ENCODE measurements at places on chromosomes 13 and 19.

DNA sequence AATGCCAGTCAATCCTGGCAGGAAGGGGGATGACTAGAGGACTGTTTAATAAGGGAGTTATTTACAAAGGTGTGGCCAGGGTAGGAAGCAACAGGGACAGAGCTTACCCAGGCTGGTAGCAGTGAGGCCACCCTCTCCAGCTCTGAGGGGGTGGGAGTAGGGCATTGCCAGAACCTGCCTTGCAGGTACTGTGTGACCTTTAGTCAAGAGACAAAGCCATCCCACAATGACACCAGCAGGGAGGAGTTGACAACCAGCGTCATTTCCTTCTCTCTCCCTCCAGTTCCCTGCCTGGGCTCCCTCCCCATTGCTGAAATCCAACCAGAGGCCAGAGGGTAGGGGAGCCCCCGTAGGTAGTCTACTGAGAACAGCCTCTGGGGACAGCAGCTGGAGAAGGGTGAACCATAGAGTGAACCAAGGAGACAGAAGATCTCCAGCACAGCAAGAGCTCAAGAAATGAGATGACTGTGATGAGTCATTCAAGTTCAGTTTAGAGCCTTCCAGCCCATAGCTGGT, 33.3 kb upstream of the SPATA13 start:
- DNase-seq = no peak

DNA sequence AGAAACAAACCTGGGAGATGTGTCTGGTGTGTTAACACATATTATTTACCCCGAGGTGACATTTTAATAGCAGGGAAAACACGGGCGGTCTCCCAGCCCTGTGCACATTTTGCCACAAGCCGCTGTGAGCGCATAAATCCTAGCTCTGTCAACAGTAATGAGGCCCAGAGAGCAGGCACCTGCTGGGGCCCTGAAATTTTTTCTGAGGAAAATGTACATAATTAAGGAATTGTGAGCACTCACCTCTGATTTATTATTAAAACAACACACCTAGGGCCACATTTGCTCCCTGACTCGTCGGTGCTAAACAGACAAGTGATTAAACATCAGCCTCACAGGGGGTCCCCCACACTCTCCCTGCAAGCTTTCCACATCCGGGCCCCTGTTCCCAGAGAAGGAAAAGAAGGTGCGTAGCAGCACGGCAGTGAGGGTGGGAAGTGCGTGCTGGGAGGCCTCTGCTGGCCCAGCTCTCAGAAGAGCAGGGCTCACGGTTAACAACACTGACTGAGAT, 616.3 kb downstream of the UQCRFS1 start:
- no peak for DNase-seq

- DNase-seq = no peak
Observed at GRCh38 chr19:17616686-17616960, 61.2 kb downstream of the COLGALT1 start.

DNA sequence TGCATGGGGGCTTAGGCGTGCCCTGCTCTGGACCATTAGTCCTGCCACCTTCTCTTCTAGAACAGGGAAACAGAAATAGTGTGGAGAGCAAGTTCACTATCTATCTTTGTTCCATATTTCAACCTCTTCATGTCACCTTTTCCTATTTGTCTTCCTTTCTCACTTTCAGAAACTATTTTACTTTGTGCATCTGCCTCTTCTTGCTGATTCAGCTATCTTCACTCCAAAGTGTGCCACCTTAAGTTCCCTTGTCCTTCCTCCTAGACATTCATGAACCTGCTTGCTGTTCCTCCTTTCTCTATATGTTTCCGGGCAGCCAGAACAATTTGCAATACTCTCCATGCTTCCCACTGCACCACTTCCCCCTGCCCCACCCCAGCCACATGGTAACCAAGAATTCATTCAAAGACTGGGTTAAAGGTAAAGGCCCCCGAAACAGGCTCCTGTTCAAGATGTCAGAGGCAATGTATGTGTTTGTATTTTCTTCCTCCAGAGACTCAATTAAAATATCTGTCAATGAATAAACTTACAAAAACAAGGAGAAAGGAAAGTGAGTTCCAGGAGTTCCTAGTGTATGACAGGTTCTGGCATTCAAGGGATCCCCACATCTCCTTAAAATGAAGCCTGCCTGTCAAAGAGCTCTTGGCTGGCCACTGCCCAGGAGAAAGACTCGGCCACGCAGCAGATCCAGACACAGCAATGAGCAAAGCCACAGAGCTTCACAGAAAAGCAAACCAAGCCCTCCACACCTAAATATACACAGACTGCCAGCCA, 268.1 kb downstream of the DNAJC15 start:
- DNase-seq = no peak

GRCh38 chr13:101880581-101880980, 428.1 kb downstream of the ITGBL1 start:
- no peak for DNase-seq

DNA sequence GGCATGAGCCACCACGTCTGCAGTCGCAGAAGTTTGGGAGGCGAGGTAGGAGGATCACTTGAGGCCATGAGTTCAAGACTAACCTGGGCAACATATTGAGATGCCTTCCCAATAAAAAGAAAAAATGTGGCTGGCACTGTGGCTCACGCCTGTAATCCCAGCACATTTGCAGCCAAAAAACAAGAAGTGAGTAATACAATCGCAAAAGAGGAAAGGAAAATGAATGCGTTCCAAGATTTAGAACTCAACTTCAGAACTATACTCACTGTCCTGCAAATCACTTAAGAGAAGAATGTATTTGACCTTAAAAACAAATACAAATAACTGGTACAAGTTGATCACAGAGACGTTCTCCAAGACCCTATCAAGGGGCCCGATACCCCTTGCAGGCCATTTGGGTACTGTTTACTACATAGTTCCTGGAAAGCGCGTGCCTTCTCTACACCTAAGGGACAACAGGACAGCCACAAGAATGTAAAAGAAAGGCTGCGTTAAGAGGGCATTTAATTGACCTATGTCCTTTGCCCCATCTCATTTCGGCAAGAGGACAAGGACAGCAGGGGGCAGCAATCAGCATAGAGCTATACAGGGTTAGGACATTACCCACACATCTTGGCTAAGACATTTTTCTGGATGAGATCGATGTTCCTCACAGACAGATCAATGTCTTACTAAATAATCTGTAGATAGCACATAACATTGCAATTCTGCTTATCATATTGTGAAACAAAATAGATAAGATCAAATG, 41.3 kb downstream of the FLT3 start:
- peak; percentile 29 for DNase-seq

GRCh38 chr19:19181488-19181998, 10.4 kb downstream of the BORCS8 start:
- DNase-seq = no peak

DNA sequence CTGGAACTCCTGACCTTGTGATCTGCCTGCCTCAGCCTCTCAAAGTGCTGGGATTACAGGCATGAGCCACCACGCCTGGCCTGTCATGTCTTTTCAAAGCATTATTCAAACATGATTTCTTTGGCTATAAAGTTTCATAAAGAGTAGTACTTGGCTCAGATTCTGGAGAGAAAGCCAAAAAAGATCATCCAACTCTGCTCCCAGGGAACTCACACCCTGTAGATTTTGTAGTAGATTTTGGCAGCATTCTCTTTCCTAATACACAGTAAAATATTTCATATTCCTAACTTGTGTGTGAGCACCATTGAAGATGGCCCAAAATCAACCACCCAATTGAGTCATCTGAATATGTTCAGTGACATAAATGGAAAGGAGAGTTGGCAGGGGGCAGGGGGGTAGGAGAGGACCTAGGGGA, 48.4 kb downstream of the CAB39L start:
- DNase-seq = no peak

GRCh38 chr13:44455769-44456168, 82.1 kb downstream of the SERP2 start:
- no peak for DNase-seq

DNA sequence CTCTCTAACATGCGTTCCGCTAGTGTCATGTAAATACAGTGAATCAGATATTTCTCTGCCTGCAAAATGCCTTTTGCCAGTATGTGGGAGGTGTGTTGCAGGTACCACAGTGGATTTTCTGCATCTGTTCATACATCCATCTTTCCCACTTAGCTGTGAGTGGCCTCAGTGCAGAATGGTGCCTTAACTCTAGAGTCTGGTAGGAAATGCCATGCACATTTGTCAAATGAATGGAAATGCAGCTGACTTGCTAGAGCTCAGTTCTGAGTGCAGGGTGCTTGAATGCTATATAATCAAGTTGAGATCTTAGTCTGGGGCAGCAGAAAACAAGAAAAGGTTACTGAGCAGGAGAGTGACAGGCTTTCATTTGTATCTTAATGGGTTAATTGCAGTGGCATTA, 68.2 kb downstream of the LRCH1 start:
- no peak for DNase-seq

DNA sequence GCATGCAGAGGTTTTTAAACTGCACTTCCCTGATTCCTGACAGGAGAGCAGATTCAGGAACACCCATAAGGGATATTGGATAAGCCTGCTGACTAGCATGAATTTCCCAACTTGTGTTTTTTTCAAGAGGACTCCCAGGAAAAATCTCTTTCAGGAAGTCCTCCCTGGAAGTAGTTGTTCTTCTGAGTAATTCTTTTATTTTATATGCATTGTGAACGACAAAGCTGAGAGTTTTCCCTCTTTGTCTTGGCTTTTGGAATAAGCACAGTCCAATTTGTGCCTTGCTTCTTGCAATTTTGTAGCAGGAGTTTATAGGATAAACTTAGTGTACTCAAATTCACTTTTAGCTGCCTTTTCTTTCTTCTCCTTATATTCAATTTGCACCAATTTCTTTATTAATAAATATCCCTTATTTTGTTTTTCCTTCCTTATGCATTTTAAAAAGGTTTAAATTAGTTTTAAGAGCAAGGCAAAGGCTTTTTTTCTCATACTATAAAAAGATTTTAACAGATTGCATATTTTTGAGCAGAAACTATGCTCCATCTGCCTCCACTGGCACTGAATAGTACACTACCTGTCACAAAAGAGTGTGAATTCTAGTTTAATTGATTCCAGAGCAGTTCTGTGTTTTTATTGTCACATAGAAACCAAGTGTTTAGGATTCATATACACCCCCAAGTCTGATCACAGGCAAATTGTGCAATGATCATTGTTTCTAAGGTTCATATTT, 543.3 kb upstream of the SPRY2 start:
- no peak for DNase-seq

GRCh38 chr13:51440381-51440780, 12.5 kb downstream of the INTS6 start:
- DNase-seq = no peak

DNA sequence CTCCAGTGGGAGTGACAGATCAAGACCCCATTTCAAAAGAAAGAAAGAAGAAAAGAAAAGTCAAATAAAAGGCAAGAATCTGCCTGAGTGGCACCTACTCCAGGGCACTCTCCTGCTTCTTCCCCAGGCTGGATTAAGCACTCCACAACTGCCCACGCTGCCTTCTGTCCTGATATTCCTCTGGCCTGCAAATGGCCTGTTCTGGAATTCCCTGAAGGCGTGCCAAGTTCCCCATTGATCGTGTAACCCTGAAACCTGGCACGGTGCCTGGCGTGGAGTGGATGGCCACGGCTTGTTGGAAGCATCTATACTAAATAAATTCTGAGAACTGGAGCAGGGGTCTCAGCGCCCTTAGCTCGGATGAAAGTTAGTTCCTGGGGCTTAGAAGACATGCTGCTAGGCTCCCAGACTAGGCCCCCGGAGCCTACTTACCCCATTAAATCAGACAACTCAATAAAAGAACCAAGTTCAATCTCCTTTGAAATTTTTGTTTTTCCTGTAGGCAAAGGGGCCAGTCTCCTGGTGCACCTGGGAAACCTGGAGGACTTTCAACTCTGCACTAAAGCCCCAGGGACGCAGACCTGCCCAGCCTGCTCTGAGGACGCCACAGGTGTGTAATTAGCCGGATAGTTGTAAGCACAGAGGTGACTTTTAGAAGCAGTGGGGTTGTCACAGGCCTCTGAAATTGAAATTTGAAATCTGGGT, 21.9 kb downstream of the ANKRD27 start:
- DNase-seq = no peak

- DNase-seq = no peak
Observed at GRCh38 chr19:32469795-32470194, 64.2 kb downstream of the DPY19L3 start.

DNA sequence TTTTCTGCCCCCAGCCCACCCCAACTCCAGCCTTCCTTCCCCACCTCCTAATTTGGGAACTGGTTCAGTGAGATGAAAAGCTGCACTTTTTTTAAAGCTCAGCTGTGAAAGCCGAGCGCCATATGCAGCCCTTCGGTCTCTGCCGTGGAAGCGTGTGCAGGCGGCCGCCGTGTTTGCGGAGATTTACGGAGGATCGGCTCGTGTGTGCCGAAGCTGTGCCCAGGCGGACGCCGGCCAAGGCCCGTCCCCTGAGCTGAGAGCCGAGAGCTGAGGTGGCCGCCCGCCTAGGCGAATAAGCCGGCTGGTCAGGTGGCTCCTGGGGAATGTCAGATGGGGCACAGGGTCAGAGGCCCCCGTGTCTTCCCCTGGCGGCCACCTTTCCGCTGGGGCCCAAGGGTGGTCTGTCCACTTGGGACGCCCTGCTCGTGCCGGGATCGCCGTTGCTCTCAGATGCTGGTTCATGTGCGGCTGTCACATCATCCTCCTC, 78.7 kb downstream of the ZNF536 start:
- DNase-seq = no peak

- DNase-seq = no peak
Observed at GRCh38 chr13:39599842-39600241, 3.2 kb downstream of the LHFPL6 start.

All from CD14-positive monocyte (primary cell).